ENCODE measurements at places on chromosomes 7 and 10.

GRCh38 chr10:85778074-85778473 lies 588.5 kb downstream of the GRID1 start:
- DNase-seq = no peak

- DNase-seq = no peak
These were observed 5.9 kb downstream of the SLIT1 start for GRCh38 chr10:97179731-97180362.

- no peak for DNase-seq
These were observed 125.9 kb downstream of the SLIT1 start for GRCh38 chr10:97059872-97060205.

GRCh38 chr7:4207011-4207410 lies 475.1 kb upstream of the FOXK1 start:
- DNase-seq = no peak
